ENCODE measurements at places on chromosomes 1 and 21.

DNA sequence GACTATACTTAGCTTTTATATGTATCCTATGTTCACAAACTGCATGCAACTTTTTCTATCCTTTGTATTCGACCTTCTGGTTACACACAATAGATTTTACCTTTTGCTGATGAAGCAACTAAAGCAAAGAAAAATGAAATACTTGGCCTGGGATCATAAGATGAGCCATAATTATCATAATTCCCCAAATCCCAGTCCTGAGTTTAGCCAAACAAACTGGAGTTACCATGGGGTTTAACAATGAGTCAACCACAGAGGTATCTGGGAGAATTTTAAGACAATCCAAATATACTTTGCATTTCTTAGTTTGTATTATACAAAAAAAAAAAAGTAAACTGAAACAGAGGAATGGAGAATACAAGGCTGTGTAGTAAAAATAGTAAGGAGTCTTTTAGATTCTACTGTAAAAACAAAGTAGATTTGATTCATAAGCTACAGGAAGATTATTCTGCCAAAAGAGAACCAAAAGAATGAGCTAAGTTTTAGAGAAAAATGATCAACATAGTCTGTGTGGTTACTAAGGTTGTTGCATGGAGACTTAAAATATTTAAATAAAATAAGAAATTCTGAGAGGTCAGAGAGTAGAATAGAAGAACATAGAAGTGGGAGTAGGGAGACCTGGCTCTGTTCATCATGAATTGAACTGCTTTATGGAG lies 60.4 kb upstream of the GORAB start:
- DNase-seq: no peak

DNA sequence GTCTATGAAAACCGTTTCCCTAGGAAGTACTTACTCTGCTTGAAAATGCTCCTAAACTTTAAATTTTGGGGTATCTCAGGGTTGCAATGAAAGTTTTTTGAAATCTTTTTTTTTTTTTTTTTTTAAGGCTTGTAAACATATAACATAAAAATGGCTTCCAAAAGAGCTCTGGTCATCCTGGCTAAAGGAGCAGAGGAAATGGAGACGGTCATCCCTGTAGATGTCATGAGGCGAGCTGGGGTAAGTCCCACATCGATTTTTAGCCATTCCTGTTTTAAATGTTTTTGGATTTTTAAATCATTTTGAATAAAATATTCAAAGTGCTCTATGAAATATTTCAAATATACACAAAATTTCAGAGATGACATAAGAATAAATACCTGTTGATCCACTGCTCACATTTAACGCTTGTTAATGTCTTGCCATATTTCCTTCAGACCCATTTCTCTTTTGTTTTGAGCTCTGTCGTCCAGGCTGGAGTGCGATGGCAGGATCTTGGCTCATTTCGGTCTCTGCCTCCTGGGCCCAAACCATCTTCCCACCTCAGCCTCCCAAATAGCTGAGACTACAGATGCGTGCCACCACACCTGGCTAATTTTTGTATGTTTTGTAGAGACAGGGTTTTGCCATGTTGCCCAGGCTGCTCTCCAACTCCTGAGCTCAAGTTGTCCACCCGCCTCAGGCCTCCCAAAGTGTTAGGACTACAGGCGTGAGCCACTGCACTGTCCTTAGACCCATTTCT lies 1.3 kb downstream of the PARK7 start:
- DNase-seq: no peak

- no peak for DNase-seq
These were observed 91.0 kb upstream of the MAP1LC3C start for GRCh38 chr1:242089911-242090310.

DNA sequence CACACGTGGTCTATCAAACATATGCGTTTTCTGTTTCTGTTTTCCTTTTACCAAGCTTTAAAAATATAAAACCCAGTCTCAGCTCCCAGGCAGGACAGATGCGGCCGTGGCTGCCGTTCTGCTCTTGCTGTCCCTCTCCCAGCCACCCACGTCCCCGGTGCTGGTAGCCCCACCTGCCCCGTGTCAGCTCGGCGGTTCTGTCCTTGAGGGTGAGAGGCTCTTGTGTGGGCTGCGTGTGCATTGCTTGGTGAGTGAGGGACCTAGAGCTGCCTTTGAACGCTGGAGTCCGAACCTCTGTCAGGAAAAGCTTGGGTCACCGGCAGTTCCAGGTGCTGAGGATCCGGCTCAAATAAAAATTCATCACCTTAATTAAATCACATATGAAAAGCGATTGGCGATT lies 4.4 kb downstream of the RER1 start:
- DNase-seq: no peak

- DNase-seq: no peak
These were observed 104.0 kb downstream of the ROR1 start for GRCh38 chr1:63877816-63878215.

DNA sequence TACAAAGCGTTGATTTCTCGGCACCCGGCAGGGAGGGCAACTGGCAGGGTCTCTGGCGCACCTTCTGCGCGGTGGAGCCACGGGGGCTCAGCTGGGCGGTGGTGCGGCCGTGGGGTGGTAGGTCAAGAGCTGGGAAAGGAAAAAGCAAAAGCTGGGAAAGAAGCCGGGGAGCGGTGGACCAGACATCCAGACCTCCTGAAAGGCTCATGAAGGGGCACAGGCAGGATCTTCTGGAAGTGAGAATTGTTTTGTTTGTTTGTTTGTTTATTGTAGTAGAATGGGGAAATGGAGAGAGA lies 7.2 kb upstream of the RNU1-1 start:
- DNase-seq: no peak

DNA sequence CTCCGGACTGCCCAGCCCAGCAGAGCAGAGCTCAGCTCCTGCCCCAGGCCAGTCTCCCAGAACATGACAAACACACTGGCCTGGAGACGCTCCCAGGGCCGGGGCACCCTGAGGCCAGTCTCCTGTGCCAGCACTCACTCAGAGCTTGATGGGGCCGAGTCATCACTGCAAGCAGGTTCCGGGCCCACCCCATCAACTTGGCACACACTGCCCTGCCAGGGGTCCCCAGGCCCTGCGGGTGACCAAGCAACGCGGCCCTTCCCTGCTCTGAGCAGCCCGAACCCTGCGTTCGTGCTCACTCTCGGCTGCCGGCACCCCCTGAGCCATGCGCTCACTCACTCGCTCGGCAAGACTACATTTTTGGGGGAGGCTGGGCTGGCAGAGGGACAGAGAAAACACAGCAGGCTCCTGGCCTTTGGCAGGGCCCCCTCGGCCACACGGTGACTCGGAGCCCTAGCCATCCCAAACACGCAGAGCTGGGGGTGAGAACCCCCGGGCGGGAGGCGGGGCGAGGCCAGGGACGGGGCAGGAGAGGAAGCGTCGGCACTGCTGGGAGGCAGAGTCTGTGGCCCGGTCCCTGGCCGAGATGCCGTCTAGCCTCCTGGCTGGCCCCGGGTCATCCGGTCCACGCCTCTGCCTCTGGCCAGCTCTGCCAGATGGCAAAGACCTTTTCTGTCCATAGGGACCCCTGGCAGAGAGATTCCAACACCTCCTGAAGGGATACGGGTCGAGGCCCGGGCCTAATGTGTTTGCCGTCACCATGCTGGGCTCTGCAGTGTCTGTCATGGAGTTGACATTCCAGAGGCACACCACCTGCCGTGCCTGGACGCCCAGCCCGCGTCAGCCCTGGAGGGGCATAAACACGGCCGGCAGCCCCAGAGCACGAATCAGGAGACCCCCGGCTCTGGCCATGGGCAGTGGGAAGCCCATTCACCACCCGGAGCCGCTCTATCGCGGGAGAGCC lies 68.0 kb downstream of the MEGF6 start:
- no peak for DNase-seq

DNA sequence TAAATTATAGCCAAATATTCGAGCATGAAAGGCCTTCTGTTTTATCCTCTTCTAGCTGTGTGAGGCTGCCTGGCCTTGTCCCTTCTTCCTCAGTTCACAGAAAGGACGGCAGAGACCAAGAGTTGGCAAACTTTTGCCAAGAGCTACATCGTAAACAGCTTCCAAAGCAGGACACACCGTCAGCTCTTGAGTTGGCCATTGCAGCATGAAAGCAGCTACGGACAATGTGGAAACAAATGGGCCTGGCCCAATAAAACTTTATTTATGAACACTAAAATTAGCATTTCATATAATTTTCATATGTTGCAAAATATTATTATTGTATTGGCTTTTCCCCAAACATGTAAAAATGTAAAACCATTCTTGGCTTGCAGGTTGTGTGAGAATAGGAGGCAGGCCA lies 10.7 kb downstream of the C21orf58 start:
- no peak for DNase-seq

GRCh38 chr1:39754906-39755504 lies 16.1 kb downstream of the OXCT2 start:
- no peak for DNase-seq

DNA sequence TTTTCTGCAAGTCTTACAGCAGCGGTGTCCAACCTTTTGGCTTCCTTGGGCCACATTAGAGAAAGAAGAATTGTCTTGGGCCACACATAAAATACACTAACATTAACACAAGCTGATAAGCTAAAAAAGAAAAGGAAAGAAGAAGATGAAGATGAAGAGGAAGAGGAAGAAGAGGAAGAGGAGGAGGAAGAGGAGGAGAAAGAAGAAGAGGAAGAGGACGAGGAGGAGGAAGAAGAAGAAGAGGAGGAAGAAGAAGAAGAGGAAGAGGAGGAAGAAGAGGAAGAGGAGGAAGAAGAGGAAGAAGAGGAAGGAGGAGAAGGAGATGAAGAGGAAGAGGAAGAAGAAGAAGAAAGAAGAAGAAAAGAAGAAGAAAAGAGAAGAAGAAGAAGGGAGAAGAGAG lies 230.7 kb downstream of the DENND1B start:
- no peak for DNase-seq

- no peak for DNase-seq
These were observed 77.4 kb downstream of the EIF4G3 start for GRCh38 chr1:21099034-21099868.

- no peak for DNase-seq
These were observed 19.9 kb downstream of the SOX13 start for GRCh38 chr1:204092632-204093420.

- no peak for DNase-seq
These were observed 354.9 kb downstream of the DPYD start for GRCh38 chr1:97565886-97566285.

DNA sequence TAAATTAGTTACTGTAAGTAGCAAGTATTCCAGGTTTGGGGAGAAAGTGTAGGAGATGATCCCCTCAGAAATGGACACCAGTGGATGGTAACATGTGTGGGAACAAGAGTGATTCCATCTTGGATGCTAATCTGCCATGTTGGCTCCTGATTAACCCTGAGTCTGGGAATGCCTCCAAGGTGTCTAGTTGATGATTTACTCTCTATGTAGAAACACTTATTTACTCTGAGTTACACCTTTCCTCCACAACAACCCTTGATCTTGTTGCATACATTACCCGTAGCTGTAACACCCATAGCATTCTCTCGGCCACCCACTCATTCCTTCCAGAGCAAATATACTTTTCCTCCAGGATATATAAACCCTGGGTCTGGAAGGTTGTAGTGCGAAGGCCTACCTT lies 315.9 kb upstream of the GREM2 start:
- DNase-seq: no peak

DNA sequence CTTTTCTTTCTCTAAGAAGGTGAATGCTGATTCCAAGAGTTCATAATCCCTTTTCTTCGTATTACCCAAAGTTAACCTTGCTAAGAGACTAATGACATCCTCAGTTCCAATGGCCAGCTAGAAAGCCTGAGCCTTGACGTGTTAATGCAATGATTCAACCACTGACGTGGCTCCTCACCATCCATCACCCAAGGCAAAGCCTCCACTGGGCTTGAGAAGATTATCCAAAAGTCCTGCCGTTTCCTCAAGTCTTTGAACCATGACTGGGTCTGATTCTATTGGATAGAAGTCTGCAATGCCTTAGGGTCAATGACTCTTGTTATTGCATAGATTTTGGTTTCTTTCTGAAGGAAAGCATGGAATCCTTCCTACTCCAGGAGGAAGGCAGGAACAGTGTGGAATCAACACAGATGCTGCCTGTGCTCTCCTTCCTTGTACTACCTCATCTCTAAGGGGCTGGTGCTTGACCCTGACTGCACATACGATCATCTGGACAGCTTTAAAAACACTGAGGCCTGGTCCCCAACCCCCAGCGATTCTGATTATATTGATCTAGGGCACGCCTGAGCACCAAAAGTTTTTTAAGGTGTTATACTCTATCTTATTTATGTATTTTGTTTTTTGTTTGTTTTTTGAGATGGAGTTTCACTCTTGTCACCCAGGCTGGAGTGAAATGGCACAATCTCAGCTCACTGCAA lies 69.3 kb upstream of the ANGPTL1 start:
- DNase-seq: no peak

DNA sequence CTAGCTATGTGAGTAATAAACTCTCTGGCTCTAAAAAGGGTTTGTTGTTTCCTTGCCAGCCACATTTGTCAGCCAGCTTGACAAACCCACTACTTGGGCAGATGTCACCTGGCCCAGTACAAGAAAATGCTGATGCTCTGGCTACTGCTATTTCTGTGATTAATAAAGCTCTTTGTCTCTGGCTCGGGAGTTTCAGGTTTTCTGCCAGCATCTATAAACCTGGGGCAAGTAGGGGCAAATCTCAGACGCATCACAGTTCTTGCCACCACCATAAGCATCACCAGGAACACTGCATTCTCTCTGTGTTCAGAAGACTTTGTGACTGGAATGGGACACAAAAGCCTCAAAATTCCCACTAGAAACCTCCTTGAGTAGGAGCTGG lies 2.5 kb downstream of the ITLN2 start:
- DNase-seq: no peak

- DNase-seq: no peak
These were observed 114.6 kb downstream of the IER5 start for GRCh38 chr1:181202986-181203555.

DNA sequence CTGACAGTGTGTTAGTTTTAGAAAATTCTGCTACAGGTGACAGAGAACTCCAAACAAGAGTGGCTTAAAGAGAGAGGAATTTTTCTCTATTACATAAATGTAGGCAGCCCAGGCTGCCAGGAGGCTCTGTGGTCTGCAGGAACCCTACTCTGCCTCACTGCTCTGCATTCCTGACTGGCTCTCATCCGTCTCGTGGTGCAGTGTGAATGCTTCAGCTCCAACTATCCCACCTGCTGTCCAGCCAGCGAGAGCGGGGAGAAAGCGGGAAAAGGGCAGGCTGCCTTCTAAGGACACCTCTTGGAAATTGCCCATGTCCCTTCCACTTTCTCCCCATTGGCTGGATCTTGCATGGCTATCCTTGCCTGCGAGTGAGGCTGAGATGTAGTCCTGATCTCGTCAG lies 131.3 kb downstream of the PEX14 start:
- DNase-seq: no peak

GRCh38 chr1:115666702-115667101 lies 24.9 kb downstream of the VANGL1 start:
- DNase-seq: no peak
